ENCODE measurements at places on chromosomes 1 and 21.

DNA sequence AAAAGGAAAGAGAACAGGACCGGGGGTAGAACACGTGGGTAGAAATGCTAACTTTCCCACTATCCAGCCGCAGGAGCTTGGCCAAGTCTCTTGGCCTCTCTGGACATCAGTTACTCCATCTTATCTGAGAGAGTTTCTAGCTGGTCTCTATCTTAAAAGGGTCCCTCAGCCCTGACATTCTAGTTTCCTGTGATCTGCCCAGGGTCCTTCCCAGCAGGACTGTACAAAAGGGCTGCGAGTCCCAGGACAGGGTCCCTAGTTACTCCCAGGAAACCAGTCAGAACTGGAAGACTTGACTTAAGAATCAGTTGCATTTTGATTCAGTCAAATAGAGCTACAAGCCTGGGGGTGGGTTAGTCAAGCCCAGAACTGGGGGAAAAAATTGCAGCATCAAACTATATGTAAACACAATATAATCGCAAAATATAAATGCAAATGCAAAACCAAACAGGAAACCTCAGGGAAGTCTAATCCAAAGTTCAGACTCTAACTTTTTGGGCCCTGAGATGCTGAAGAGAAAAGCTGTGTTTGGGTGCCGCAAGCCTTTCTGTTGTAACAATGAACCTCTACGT lies 2.9 kb downstream of the ASAP3 start:
- no peak for DNase-seq

- no peak for DNase-seq
These were observed 24.8 kb downstream of the ATPAF1 start for GRCh38 chr1:46643368-46643775.

DNA sequence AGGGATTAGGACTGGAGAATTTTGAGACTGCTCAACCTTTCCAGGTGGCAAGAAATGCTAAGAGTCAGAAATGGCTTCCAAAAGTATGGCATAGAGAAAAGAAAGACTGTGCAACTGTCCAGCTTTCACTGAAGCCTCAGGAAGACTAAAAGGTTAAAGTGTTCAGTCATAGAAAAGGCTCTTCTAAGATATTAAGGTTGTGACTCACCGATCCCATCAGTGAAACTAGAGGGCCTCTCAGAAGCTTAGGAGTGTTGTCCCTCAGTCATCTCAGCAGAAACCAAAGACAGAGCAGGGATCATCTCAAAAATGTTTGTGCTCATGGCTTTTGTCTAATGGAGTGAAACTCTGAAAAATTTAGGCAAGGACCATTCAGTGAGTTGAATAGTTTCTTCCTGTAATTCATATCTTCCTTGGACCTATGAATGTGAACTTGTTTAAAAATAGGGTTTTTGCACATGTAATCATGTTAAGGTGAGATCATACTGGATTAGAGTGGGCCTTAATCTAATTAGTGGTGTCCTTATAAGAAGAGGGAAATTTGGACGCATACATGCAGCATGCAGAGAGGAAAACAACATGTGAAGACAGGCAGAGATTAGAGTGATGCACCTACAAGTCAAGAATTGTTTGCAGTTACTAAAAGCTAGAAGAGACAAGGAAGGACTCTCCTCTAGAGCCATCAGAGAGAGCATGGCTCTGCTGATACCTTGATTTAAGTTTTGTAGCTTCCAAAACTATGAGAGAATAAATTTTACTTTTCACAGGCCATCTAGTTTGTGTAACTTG lies 71.3 kb downstream of the RPE65 start:
- no peak for DNase-seq

GRCh38 chr1:94119796-94120569 lies 965 bp downstream of the ABCA4 start:
- DNase-seq, result no peak

GRCh38 chr1:115867216-115867615 lies 26.3 kb upstream of the NHLH2 start:
- DNase-seq, result no peak

DNA sequence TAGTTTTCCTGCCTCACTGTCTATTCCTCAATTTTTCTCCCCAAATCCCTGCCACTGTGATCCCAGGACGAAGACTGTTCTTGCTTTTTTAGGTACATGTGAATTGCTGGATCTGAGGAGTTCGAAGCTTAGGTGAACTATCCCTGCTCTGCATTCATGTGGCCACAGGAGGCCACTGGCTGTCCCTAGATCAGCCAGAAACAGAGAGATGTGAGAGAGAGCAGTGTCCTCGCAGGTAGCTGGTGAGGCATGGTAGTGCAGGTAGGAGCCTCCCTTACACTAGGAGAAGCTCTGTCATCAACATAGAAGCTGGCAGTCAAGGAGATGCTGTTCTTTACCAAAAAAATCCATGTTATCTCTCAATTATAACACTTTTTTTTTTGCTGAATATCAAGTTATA lies 71.5 kb downstream of the USP24 start:
- DNase-seq, result no peak

DNA sequence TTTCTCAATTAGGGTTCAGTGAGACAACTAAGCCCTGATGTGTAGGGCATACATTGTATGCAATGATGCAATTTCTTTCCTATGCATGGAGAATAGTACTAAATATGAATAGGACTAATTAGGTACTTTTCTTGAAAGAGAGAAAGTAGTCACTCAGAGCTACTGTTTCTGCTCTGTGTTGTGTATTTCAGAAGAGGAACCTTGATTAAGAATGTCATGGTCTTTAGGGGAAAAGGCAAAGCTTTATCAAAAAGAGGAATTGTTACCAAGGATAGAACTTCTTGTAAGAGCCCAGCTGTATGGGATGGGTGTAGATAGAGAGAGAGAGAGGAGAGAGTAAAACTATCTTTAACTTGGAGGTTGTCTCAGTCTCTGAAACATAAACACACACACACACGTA lies 49.1 kb downstream of the HLX start:
- DNase-seq, result no peak

DNA sequence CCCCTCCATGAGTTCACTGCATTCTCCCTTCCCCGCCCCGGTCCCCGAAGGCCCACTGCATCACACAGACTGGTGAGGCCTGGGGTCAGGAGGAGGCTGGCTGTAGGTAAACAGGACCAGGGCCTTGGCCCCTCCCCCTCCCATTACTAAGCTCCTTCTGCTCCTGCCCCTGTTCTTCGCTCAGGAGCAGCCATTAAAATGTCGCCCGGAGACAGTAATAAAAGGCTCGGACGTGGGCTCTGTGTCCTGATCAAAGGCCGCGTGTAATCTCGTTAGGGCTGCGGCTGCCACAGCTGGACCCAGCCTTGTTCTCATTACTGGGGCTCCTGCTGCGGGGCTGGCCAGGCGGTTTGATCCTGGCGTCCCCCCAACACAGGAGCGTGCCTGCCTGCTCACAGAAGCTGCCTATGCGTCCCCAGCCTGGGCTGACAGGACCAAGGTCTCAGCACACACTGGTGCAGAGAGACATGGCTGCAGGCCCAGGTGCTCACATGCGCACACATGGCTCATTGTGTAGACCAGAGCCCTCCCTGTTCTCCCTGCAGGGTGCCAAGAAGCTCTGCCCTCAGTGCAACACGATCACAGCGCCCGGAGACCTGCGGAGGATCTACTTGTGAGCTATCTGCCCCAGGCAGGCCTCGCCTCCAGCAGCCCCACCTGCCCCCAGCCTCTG lies 24.0 kb downstream of the TMEM53 start:
- no peak for DNase-seq

GRCh38 chr1:1612104-1612400 lies 3.2 kb upstream of the MIB2 start:
- DNase-seq, result no peak

- DNase-seq, result no peak
These were observed 274.4 kb upstream of the FMN2 start for GRCh38 chr1:239817276-239817675.

GRCh38 chr1:43143441-43143888 lies 28.6 kb downstream of the EBNA1BP2 start:
- no peak for DNase-seq

GRCh38 chr21:26845066-26845758 lies at the start of gene ADAMTS1:
Gene ADAMTS1, minus strand, starts transcription at chr21:26845409. Its CDS starts 455 bp downstream, at chr21:26844954.
- DNase-seq, result peak; percentile 97

GRCh38 chr1:205595435-205595834 lies 36.4 kb downstream of the ELK4 start:
- peak; percentile 31 for DNase-seq

GRCh38 chr21:34595457-34595856 lies 19.5 kb downstream of the RCAN1 start:
- no peak for DNase-seq

All from tibial artery (tissue), 4 donors.